ENCODE measurements at places on chromosomes 5 and 9. TPM values are rescaled to one million over a fixed set of nuclear protein-coding genes. Genes with fewer than 3 reads are reported as not detected.

GRCh38 chr9:35057271-35057620 is 15.2 kb downstream of the VCP start:
- H3K36me3 ChIP-seq = peaks cover 69% of the 10 kb centered on the region
- H3K4me1 ChIP-seq = no peaks in the 10 kb centered on the region
- DNase-seq = no peak
- no peaks in the 10 kb centered on the region for H3K27me3 ChIP-seq
- no peak overlapping the region for H3K27ac ChIP-seq
- no peak overlapping the region for H3K4me3 ChIP-seq

DNA sequence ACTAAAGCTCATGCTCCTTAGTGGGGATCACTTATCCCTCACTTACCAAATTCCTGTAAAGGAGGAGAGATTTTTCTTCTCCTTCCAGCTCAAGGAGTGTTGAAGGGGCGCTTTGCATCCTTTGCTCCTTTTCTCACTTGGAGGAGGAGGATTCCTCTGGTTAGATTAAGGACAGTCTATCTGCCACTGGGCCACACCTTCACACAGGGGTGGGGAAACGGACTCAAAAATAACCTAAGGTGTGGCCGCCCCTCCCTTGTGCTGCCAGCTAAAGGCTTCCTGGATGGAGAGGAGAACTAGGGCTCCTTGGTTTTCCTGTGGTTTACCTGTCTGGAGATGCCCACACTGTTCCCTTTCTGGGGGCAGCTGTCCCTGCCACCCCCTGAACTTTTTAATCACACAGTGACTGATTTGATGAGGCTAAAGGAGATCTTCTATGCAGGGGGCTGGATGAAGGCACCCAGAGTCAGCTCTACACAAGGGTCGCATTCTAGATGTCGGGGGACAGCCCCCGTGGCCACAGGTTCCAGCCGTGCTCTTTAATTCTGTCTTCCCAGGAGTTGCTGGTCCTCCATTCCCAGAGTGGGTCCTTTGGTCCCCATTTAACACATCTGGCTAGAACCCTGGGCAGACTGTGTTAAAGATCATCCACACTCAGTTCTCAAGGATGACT is 14.4 kb downstream of the GLRX start:
- H3K4me3 ChIP-seq = peak overlapping the region; percentile 40
- H3K4me1 ChIP-seq = peaks cover 53% of the 10 kb centered on the region
- no peaks in the 10 kb centered on the region for H3K27me3 ChIP-seq
- peak overlapping the region; percentile 75 for H3K27ac ChIP-seq

DNA sequence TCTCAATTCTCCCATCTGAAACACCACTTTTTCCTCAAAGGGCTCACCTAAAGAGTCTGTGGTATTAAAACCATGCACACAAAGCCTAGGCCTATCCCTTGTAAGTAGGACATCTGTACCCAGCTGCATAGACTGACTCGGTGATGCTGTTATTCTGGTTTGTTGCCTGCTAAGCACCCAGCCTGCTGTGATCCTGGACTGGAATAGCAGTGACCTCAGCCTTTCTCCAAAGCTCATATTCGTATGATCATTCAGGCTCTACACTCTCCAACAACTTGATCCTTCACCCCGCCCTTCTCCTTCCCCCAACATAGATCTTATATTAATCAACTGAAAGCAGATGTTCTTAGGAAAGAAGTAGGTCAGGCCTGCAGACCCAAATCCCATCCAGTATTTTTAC is 81.4 kb upstream of the WWC1 start:
- H3K27ac ChIP-seq = peak overlapping the region; percentile 43
- peaks cover 6% of the 10 kb centered on the region for H3K4me1 ChIP-seq
- no peaks in the 10 kb centered on the region for H3K36me3 ChIP-seq
- no peak overlapping the region for H3K4me3 ChIP-seq
- no peak for DNase-seq
- H3K27me3 ChIP-seq = no peaks in the 10 kb centered on the region

The FUBP3 gene
- 62.9 TPM for total RNA-seq

The TRIM7 gene
- total RNA-seq = 14.7 TPM

The LAMC3 gene
- 2.8 TPM for total RNA-seq

The ZNF462 gene
- total RNA-seq = 9.6 TPM

The IL3 gene
- total RNA-seq = not detected
